ENCODE measurements at places on chromosomes 1 and 21. TPM values are rescaled to one million over a fixed set of nuclear protein-coding genes. Genes with fewer than 3 reads are reported as not detected.

NUP133 gene
- 30.6 TPM for total RNA-seq

C1QB gene
- 102 TPM for total RNA-seq

TSPAN1 gene
- 0.72 TPM for total RNA-seq

SIM2 gene
- not detected for total RNA-seq

DYNLT4 gene
- total RNA-seq, result 0.35 TPM

SCYL3 gene
- total RNA-seq, result 5.3 TPM

All from left ventricle myocardium superior (tissue), 1 donor.